Activated CD4-positive, alpha-beta T cell treated with anti-CD3 and anti-CD28 coated beads, Interleukin-2, amount 50 U/mL, for 16 hours (primary cell): ENCODE measurements at places on chromosomes 4 and X.

GRCh38 chr4:162847945-162848549 is 318.6 kb downstream of the NAF1 start:
- DNase-seq, result no peak

- no peak for DNase-seq
These were observed 45.6 kb downstream of the GLUD2 start for GRCh38 chrX:121093011-121093410.

DNA sequence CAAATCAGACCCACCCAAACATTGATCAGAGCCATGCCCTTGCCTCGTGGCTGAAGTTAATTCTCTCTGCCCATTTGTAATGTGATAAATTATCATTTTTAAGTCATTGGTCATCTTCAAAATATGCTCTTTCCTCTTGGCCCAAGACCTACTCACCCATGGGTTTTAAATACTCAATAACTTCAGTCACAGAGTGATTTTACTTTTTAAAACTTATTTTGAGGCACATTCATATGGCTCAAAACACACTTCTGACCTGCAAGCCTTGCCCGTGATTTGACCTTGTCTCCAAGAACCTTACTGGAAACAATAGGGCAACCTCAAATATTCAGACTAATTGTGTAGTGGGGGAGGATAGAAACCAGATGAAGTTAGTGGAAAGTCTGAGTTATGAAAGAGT is 176.2 kb upstream of the LNX1 start:
- DNase-seq, result no peak

DNA sequence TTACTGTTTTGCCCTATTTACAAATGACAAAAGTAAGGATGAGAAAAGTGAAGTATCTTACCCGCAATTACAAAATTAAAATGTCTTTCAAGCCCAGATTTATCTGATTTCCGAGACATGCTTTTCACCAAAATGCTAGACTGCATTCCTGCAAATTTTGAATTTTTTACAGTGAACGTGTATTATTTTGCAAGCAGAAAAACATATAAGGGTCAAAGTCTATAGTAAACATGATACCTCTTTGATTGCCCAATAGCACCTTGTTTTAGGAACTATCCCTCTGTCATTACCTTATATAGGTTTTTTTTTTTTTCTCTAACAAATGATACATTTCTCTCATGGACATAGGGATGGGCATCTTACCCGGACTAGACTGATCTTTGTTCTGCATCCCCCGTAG is 134.2 kb upstream of the RAP2C start:
- no peak for DNase-seq

- DNase-seq, result no peak
These were observed 233.1 kb upstream of the RPS6KA3 start for GRCh38 chrX:20499763-20500162.

GRCh38 chr4:98310867-98311266 is 49.7 kb downstream of the RAP1GDS1 start:
- DNase-seq, result no peak

GRCh38 chr4:56187688-56188087 is 199.6 kb downstream of the AASDH start:
- no peak for DNase-seq

DNA sequence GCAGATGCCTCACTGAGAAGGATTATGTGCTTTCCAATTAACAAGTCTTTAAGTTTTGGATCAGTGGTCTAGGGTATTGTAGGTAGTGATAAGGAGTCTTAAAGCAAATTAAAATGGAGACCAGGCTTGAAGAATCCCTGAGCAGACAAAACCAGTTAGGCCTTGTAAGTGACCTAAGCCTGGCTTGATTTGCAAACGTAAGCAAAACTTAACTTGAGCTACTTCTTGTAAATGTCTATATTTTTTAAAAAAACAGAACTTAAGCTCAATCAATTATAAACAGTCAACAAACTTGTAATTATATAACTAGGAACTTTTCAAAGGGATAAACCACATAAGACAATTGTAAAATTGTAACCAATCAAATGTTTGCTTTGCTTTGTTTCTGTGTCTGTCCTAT is 72.7 kb upstream of the NALF2 start:
- no peak for DNase-seq

GRCh38 chrX:132277953-132278614 is 58.8 kb upstream of the RAP2C start:
- no peak for DNase-seq

- no peak for DNase-seq
These were observed 68.8 kb downstream of the SEC24D start for GRCh38 chr4:118767109-118767508.
